ENCODE measurements at places on chromosomes 13 and 19.

GRCh38 chr13:79226938-79227337 lies 179.1 kb downstream of the RBM26 start:
- no peak for DNase-seq

DNA sequence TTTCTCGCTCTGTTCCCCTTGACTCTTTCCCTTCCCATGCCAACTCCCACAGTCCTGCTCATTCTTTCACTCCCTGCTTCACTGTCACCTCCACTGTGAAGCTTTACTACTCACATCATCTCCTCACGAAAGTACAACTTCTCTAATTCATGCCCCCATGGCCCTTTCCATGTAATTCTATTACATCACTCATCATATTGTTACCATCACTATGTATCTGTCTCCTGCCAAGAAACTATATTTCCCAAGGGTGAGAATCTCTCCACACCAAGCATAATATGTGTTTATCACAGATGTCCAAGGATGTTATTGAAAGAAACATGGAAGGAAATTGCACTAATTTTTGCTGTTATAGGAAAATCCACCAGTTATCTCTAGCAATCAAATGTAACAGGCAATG lies 37.2 kb upstream of the LRCH1 start:
- no peak for DNase-seq

DNA sequence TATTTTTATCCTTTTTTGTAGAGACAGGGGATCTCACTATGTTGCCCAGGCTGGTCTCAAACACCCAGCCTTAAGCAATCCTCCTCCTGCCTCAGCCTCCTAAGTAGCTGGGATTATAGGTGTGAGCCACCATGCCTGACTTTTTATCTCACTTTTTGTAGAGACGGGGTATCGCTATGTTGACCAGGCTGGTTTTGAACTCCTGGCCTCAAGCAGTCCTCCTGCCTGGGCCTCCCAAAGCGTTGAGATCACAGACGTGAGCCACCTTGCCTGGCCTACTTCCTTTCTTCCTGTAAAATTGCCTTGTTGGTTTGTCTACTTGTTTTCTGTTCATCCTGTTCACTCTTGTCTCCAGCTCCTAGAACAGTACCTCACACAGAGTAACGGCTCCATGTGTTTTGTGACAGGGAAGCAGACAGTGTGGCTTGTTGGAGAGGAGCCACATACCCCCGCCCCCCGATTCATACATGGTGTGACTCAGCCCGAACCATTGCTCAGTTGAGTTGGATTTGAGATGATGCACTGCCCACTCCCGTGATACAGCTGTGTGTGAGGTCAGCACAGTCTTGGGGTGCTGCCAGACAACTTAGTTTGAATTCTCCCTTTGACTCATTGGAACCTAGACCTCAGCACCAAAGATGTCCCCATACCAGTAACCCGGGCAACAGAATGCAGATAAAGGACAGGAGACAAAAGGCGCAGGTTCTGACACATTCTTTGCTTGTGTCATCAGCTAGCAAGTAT lies 34.2 kb downstream of the GPR42 start:
- DNase-seq: no peak

DNA sequence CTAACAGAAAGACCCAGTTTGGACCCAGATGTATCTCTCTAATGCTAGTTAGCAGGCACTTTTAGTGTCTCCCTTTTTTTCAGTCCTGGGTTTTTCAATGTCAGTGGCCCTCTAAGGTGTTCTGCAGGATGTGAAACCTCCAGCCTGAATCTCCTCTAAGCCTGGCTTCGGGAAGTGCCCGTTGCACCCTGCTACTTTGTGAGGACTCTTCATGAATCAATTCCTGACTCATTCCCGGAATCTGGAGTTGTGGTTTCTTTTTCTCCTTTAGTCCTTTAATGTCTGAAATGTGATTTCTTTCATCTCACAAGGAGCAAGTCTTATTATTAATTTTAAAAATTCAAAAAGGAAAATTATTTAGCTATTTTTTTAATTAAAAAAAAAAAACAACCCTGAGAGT lies 116.0 kb downstream of the ZNF536 start:
- no peak for DNase-seq

DNA sequence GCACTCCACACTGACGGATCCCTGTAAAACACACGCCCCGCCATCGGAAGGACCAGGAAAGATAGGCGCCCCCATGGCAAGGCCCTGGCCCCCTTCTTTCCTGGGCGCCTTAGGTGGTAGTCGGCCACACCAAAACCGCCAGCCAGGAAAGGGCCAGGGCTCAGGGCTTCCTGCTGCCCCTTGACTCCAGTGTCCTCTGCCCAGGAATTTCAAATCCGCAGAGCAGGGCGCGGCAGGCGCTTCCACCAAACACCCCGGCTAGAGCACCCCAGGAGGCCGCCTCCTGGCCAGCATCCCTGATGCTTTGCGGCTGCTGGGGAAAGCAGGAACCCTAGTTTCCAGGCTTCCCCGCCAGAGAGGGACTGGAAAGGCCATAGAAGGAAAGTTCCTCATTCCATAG lies 57.5 kb downstream of the ZNF726 start:
- DNase-seq: no peak

DNA sequence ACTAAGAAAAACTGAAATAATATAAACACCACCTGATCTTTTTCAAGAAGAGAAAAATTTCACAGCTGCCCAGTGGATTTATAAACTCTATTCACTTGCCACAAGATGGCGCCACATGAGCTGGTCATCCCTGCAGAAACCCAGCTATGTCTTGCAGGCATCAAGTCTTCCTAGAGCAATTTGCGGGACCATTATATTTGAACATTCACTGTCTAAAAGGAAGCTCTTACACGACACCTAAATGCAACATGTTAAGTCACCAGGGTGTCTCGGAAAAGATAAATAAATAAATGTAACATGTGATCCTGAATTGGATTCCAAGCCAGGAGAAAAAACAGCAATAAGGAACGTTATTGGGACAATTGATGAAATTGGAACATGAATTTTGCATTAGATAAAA lies 20.3 kb upstream of the AKT2 start:
- peak; percentile 24 for DNase-seq

GRCh38 chr19:45152504-45153338 lies 8.1 kb downstream of the NKPD1 start:
- peak; percentile 22 for DNase-seq

- no peak for DNase-seq
Observed at GRCh38 chr13:27968316-27969081, 616 bp downstream of the CDX2 start.

DNA sequence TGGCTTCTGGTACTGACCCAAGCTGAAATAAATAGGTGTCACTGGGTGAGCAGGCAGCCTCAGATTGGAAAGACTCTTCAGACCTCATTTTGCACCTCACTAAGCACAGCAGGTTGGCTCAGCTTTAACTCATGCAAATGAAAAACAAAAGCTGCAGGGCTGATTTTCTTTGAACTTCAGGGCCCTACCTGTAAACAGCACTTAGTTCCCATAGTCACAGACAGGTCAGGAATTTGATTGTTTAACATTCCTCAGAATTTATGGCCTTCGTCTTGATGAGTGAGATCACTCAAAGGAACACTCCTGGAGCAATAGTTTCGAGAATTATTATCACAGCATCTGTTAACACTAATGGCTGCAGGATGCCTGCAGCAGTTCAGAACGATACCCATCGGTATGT lies 718.5 kb downstream of the EFNB2 start:
- DNase-seq: no peak

GRCh38 chr13:100566543-100566942 lies 22.0 kb downstream of the GGACT start:
- DNase-seq: no peak

Measured in activated T-helper 1 cell treated with anti-CD3 and anti-CD28 coated beads, Interleukin-2, amount 50 U/mL, for 16 hours (primary cell).